Muscle of back (tissue), 13 donors: ENCODE measurements at places on chromosomes 1 and 21. TPM values are rescaled to one million over a fixed set of nuclear protein-coding genes. Genes with fewer than 3 reads are reported as not detected.

HENMT1 gene
- polyA plus RNA-seq, result 17.1 TPM

ATP1A1 gene
- polyA plus RNA-seq, result 114 TPM

SYDE2 gene
- 3.2 TPM for polyA plus RNA-seq

TTC39A gene
- 7.7 TPM for polyA plus RNA-seq

PEF1 gene
- 47.7 TPM for polyA plus RNA-seq

- peak; percentile 59 for DNase-seq
Observed at GRCh38 chr1:56065729-56066128, 513.6 kb downstream of the PLPP3 start.

GRCh38 chr1:246416261-246416660, 90.8 kb downstream of the SMYD3 start:
- no peak for DNase-seq

- no peak for DNase-seq
Observed at GRCh38 chr21:44523567-44524413, 16.2 kb downstream of the KRTAP10-1 start.

DNA sequence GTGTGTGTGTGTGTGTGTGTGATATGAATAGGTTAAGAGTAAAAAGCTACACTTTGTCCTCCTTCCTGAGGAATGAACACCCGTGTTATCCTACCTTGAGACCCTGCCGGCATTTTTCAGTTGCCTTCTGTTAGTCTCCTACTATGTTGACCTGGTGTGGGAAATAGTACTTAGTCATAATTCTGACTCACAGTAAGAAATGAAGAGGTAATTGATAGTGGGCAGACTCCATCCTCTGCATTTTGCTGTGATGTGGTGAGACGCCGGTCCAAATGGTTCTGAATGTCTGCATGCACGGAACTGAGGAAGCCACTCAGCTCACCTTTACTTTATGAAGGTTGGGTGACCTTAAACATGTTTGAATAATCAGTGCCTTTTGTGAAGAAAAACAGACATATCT, 12.6 kb downstream of the CD101 start:
- DNase-seq, result no peak
